ENCODE measurements at places on chromosomes 4 and X.

GRCh38 chr4:126742048-126742447 lies 890.7 kb upstream of the INTU start:
- ATAC-seq, result no peak

- ATAC-seq, result no peak
These were observed 28.4 kb downstream of the GAGE1 start for GRCh38 chrX:49627086-49627777.

GRCh38 chrX:39398963-39399261 lies 597.7 kb downstream of the MID1IP1 start:
- ATAC-seq, result no peak

- no peak for ATAC-seq
These were observed 35.5 kb downstream of the NWD2 start for GRCh38 chr4:37279894-37280592.

GRCh38 chr4:526189-526909 lies 27.3 kb downstream of the PIGG start:
- ATAC-seq, result no peak

DNA sequence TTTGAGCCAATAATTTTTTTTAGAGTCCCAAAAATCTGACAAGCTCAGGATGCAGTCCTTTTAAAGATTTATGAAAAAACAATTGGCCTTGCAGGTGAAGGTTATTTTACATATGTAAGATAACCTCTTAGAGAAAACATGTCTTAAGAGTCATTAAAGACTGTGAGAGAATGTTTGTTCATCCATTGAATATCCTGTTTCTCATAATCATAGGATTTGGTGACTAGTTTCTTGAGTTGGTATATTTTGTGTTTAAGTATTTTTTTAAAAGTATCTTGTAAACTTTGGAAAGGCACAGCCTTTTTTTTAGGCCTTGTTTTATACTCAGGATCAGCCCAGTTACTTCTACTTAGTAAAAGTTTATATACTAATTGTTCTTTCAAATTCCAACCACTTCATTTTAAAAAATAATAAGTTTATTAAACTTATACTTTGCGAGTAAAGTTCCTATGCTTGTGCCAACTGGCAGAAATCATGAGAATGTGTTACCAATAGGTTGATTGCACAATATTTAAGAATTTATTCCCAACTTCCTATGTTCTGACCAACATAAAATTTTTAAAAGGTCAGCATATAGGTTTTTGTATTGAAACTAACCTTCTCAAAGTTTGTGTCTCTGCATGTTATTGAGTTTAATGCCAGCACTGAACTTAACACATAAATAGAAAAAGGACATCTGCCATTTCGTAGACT lies 40.0 kb upstream of the ARSJ start:
- no peak for ATAC-seq

- no peak for ATAC-seq
These were observed 881.6 kb downstream of the PCDH18 start for GRCh38 chr4:136650541-136651277.

- no peak for ATAC-seq
These were observed 84.8 kb downstream of the STOX2 start for GRCh38 chr4:183989931-183990330.

GRCh38 chr4:150242820-150243458 lies 164.7 kb downstream of the DCLK2 start:
- ATAC-seq, result no peak

GRCh38 chrX:148811236-148811635 lies 310.8 kb downstream of the AFF2 start:
- no peak for ATAC-seq

DNA sequence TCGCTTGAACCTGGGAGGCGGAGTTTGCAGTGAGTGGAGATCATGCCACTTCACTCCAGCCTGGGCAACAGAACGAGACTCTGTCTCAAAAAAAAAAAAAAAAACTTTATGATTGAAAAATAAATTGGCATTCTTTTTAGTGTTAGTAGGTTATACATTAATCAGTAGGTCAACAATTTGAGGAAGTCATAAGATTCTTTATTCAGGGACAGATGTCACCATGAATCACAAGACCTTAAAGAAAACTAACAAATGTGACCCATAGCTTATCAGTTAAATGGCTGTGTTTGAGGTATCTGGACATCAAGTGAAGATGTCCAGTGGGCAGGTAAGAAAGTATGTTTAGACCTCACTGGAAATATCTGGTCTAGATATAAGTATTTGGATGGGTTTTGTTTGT lies 9.3 kb upstream of the PRMT9 start:
- no peak for ATAC-seq

GRCh38 chr4:173039617-173040577 lies 128.7 kb upstream of the GALNT7 start:
- ATAC-seq, result no peak

GRCh38 chrX:23782455-23782854 lies 518 bp upstream of the SAT1 start:
- no peak for ATAC-seq

GRCh38 chrX:39670281-39670680 lies 427.5 kb downstream of the BCOR start:
- no peak for ATAC-seq

- ATAC-seq, result no peak
These were observed 34.5 kb upstream of the FAM9C start for GRCh38 chrX:13078739-13079444.

- no peak for ATAC-seq
These were observed 78.7 kb downstream of the CLNK start for GRCh38 chr4:10605746-10606482.

DNA sequence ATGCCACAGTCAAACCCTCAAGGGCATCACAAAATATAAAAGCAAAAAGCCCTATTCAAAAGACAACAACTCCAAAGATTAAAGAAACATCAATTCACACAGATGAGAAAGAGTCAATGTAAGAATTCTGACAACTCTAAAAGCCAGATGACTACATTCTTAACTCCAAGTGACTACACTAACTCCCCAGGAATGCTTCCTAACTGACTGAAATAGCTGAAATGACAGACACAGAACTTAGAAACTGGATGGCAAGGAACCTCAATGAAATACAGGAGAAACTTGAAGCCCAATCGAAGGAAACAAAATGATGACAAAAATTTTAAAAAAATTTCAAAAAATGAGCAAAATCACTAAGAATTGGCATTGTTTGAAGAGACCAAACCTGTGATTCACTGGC lies 1047.6 kb upstream of the PCDH10 start:
- ATAC-seq, result no peak

- no peak for ATAC-seq
These were observed 1122.9 kb upstream of the PCDH10 start for GRCh38 chr4:132026166-132026565.

DNA sequence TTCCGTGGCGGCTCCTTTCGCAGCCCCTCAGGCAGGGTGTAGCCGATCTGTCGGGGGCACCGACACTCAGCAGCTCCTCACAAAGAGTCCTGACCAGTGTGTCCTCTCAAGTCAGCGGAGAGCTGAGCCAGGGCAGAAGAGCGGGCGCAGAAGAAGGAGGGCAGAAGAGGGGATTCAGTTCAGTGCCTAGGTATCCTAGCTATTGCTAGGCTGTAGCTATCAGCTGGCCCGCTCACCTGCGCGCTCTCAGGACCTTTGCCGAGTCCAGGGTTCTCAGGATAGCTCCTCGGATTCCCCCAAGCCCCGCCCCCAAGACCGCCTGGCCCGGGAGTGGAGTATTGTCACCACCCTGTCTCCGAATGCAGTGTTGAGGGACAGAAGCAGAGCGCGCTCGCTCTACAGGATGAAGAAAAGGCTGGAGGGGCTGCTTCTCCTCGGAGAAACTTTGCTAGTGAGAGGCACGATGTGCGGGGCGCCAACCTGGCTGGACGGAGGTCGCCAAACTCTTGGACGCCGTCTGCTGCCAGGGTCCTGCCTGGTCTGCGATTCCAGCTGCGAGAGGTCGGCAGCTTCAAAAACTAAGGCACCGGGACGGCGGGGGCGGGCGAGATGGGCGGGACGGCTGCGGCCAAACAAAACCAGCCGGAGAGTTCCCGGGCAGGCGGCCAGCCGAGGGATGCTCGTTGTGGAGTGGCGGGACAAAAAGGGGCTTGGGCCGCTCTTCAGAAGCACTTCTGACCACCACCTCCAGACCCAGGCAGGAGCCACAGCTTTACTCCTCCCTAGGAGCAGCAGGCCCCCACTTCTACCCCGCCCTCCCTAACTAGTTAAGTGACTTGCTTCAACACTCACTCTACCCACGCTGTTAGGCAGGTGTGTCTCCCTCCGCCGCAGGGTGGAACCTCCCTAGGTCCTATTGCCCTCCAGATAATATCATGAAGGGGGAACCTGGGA lies at the start of gene XKRX:
Gene XKRX, minus strand, starts transcription at position 258 of the 954 bp plus-strand sequence. CDS start 613 bp downstream, outside the sequence.
- peak; percentile 80 for ATAC-seq

GRCh38 chr4:186806679-186807421 lies 83.2 kb upstream of the FAT1 start:
- ATAC-seq, result no peak

GRCh38 chr4:3297066-3297859 lies 4.4 kb downstream of the RGS12 start:
- no peak for ATAC-seq

GRCh38 chr4:125641611-125642010 lies 326.9 kb downstream of the FAT4 start:
- ATAC-seq, result no peak

- no peak for ATAC-seq
These were observed 191.8 kb upstream of the S100G start for GRCh38 chrX:16458208-16458607.

DNA sequence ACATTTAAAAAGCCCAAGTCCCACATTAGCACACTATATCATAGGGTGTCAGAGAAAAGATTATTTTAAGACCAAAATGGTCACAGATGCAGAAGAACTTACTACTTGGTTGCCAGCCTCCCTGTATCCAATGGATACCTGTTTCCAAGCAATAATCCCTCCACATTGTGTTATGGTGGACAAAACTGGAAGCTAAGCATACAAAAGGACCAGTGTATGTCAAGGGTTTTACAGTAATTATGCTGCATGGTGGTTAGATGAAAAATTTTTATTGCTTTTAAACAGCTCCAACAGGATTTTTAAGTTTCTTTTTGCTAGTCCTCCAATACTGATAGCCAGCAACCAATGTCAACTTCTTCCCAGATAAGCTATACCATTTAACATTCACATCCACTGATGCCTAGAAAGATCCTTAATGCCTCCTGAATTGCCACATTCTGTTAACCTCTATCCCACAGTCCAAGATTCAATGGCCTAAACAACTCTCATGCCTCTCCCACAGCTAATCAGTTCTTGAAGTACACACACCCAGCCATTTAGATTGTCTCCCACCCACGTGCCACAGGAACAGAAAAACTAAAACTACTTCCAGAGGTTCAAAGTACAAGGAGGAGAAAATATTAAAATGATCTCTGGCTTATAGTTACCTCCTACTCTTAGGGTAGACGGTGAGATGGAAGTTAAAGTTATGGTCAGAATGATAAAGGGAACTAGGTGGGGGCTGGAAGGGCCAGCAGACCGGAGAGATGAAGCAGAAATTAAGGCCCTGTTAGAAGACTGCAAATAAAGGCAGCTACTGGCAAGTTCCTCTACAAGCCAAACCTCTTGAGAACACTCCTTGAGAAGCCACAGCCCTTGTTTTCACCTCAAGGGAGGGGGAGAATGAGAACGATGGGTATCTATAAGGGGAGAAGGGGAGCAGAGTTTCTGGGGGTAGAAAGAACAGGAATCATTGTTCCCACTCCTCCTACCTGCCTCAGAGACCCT lies 5.5 kb downstream of the MED14 start:
- no peak for ATAC-seq

DNA sequence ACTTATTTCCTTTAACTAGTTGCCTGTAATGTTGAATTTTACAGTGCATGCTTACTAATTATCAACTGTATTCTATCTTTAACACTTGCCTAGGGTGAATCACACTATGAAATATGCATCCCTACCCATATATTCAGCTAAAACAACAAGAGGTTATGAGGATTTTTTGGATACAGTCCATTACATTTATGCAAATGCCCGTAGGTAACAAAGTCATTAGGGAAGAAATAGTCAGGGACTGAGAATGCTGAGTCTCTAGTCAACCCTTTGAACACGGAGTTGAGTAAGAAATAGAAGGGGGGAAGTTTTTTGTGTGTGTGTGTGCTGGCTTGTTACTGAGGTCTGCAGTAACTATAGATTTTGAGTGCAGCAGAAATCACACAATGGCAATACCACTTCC lies 26.1 kb upstream of the CBLL2 start:
- ATAC-seq, result no peak

- no peak for ATAC-seq
These were observed 227.5 kb downstream of the MGST2 start for GRCh38 chr4:139892973-139893736.

DNA sequence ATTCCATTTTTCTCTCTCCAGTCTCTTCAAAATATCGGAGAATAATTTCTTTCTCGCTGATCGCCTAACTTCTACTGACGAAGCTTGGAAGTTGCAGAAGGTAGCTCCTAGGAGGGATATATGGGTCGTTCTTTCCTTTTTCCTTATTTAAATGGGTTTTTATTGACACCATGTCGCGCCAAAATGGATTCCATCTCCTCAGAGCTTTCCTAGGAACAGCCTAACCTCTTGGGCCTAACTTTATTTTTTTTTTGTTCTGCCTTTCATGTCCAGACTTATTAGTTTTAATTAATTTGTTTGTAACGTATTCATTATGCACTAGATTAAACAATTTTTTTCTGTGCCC lies 359.4 kb upstream of the ZCCHC13 start:
- ATAC-seq, result no peak

- no peak for ATAC-seq
These were observed 68.8 kb downstream of the SLC2A9 start for GRCh38 chr4:9952415-9952950.

DNA sequence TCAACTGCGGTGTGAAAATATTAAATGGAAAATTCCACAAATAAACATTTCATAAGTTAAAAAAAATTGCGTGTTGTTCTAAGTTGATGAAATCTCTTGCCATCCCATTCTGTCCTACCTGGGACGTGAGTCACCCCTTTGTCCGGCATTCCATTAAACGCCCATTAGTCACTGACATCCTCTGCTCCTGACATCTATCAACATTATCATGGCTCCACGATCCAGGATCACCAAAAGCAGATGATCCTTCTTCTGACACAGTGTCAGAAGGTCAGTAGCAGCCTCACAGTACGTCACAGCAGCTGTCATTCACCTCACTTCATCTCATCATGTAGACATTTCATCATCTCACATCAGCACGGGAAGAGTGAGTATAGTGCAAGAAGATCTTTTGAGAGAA lies 125.7 kb downstream of the ZNF827 start:
- no peak for ATAC-seq

DNA sequence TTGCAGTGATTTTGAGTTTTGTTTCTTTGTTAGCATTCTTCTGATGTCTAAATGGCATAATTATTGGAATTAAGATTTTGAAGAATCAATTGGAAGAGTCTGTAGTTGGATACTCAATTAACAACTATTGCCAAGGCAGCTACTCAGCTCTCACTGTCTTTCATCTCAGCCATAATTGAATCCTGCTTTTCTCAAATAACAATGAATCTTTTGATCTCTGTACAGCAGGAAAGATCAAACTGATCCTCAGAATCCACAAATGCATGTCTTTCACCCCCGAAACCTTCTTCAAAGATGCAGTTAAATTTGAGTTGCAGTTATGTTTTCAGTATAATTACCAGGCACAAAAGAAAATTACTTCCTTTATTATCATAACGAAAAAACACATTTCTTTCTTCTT lies 86.2 kb downstream of the MAD2L1 start:
- ATAC-seq, result no peak
